ENCODE measurements at places on chromosomes 4 and X.

GRCh38 chrX:84907324-84907968, 96.2 kb upstream of the APOOL start:
- DNase-seq: peak; percentile 6

DNA sequence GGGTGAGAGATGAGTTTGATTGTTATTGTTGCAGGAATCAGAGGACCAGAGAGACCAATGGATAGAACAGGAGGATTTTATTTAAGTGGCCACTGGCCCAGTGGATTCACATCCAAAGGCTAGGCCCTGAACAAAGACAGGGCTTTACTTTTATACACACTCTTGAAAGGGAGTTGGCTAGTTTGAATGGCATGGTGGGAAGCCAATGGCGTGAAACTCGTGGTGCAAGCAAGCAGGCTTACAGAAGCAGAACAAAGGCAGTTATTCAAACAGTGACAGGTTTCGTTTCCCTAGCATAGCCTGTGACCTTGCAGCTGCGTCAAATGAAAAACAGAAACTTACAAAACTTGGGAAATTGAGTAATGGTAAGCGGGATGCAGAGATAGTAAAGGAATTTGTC, 110.2 kb upstream of the PRDX4 start:
- no peak for DNase-seq

- DNase-seq: no peak
These were observed 805.9 kb upstream of the GRID2 start for GRCh38 chr4:91497892-91498291.

DNA sequence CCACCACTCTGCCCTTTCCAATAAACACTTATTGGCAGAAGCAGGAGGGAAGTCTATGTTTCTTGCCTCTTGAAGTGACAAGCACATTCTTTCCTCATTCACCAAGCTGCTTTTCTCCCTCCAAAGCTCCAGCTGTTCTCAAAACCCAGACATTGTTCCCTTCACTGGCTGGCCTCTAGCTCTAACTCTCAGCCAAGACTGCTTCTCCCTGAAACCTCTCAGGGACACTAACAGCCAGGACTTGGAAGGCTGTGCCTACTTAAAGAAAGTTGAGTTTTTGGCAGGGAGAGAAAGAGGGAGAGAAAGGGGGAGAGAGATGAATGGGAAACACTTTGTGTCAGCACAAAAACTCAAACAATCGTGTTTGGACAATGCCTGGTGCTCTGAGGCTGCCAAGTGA, 99.5 kb downstream of the COX18 start:
- DNase-seq: peak; percentile 53

DNA sequence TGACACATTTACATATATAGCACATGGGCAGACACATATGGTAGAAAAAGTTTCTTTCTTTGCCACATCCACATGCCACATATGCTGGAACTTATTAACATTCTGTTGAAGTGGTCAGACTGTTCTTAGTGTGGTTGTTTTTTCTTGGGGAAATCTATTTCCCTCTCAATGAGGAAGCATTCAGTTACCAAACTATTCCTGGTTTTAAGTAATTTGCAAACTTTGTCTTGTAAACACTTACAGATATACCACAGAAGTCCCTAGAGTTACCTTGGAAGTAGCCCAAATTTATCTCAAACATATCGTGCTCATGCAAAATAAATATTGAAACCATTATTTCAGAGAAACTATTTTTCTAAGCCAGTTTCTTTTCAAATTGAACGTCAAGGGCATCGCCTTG, 625.5 kb upstream of the INTU start:
- peak; percentile 62 for DNase-seq

DNA sequence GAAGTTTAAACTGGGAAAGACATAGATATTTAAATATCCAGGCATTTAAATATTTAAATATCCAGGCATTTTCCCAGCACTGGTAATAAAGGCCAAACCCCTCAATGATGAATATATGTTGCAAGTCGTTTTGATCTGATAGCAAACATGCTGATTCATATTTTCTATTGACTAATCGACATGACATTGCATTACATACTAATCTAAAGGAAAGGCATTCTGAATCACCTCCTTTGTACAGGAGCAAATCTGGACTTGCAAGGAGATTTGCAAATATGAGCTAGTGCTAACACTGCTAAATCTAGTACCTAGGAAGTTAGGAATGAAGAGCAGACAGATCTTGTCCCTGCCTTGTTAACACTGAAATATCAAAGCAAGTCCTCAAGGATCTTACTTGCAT, 207.3 kb downstream of the SLC7A11 start:
- no peak for DNase-seq

DNA sequence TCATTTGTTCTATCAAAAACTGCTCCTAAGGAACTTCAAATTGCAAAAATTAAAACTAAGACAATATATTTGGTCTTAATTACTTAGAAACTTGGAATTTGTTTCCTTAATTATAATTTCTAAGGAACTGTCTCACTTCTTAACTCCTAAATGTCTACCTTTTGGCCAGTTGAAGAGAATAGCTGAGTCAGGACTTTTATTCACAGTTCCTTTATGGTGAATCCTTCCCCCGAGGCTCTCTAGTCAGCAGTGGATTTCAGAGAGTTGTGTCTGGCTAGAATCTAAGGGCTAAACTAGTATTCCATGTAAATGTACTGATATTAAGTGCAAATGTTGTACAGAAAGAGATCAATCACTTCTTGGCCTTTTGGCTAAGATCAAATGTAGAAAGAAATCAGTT, 69.3 kb downstream of the AMMECR1 start:
- no peak for DNase-seq

DNA sequence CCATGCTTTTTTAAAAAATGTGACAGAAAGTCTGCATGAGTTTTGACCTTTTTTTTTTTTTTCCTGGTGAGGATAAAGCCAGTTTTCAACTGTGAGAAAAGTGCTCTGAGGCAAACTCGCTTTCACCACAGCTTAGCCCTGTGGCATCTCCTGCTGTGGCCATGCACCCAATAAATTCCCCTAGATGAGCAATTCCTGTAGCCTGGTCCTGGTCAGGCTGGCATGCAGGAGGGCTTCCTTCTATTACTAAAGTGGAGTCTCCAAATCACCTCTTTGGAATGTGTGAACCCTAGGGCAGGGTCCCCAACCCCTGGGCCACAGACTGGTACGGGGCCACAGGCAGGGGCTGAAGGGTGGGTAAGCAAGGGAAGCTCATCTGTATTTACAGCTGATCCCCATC, 265.4 kb downstream of the RAPGEF2 start:
- no peak for DNase-seq

GRCh38 chrX:17682259-17682658, 55.0 kb upstream of the SCML1 start:
- no peak for DNase-seq

- no peak for DNase-seq
These were observed 261.0 kb downstream of the BMPR1B start for GRCh38 chr4:95018785-95019184.

DNA sequence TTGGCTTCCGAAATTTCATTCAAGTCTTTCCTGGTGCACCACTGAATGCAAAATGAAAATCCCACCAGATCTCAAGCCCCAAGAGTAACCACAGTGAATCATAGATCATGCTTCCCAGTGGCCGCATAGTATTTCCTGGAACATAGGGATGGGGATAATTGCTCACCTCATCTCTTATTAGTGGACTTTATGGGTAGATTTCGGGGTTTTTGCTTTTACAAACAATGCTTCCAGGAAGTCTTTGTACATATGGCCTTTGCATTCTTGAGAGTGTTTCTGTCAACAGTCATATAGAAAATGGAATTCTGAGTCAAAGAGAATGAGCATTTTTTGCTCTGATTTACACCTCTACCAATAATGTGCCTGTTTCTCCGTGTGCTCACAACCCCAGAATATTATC, 53.4 kb downstream of the PPEF2 start:
- peak; percentile 20 for DNase-seq

DNA sequence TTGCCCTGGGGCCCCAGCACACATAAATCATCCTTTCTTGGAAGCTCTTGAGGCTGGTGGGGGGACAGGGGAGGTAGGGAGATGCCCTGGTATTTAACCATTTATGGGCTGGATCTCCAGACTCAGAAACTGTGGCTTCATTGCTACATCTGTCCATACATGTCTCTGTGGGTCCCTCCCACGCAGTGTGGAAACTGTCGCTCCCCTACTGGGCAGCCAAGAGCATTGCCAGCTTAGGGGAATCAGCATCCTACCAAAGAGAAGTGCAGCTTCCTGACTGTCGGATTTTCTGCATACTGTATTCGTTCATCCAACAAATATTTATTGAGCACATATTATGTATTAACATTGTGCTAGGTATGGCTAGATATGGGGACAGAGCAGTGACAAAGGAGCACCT, 3.7 kb downstream of the GRIPAP1 start:
- no peak for DNase-seq

DNA sequence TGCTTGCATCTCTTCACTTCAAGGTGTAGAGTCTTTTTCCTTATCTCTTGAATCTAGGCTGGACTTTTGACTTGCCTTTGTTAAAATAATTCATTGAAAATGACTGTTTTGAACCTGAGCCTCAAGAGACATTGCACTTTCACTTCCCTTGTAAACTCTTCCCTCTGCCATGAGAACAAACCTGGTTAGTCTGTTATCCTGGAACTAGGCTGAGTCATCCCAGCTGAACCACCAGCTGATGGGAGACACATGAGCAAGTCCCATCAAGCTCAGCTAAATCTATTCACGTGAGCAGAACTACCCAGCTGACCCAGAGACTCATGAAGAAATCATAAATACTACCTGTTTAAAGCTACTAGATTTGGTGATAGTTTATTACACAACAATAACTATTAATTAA, 202.3 kb upstream of the CENPE start:
- DNase-seq: no peak

GRCh38 chrX:20802036-20802435, 535.3 kb upstream of the RPS6KA3 start:
- no peak for DNase-seq

DNA sequence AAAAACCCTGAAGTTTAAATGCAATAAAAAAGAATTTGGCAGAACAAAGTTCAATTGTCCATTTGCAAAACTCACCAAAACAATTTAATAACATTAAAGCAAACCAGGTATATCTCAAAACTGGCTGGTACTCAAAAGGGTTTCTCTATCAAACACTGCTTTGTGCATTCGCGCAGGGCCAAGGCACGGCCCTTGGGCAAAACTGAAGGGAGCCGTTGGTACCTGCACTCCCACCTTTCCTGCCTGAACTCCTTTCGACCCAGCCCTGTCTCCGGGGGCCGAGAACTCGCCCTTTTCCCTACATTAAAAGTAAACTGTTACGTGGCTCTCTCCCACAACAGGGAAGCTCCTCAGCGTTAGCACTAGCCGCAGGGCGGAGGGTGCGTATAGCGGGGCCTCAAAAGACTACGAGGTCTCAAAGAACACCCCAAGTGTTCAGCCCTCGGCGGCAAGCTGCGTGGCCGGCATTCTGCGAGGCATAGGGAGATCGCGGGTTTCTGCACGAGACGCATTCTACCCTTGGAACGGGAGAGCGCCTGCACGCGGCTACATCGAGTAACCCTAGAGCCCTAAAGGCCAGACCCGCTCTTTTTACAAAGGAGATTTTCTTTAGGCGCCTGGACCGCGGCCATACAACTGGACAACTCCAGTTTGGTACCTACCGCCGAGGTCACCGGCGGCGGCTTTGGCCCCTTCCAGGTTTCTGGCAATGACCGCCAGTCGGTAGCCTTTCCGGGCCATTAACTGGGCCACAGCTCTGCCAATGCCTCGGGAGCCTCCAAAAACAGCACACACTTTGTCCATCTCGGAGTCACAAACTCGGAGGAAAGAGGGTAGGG, 550 bp downstream of the CBR4 start:
- DNase-seq: peak; percentile 52

GRCh38 chr4:152482211-152482610, 53.7 kb downstream of the FBXW7 start:
- DNase-seq: no peak

DNA sequence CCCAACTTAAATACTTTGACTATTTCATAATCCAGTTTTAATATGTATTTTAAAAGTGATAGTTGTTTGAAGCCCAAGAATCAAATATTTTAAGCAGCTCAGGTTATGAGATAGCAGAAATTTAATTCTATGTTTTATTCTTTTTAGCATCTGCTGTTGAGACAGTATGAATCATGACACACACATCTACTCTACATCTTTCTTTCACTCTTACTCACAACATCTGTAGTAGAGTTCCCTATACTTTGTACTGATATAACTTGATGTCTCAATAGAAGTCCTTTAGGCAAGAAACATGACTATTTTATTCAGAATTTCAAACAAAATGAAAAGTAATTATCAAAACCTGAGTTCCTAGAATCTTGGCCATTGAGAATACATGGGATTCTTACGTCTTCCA, 187.9 kb upstream of the GNPDA2 start:
- no peak for DNase-seq

- DNase-seq: no peak
These were observed 20.6 kb downstream of the PHKA1 start for GRCh38 chrX:72693477-72693876.

- DNase-seq: no peak
These were observed 4.8 kb downstream of the PROM1 start for GRCh38 chr4:16079046-16079445.

DNA sequence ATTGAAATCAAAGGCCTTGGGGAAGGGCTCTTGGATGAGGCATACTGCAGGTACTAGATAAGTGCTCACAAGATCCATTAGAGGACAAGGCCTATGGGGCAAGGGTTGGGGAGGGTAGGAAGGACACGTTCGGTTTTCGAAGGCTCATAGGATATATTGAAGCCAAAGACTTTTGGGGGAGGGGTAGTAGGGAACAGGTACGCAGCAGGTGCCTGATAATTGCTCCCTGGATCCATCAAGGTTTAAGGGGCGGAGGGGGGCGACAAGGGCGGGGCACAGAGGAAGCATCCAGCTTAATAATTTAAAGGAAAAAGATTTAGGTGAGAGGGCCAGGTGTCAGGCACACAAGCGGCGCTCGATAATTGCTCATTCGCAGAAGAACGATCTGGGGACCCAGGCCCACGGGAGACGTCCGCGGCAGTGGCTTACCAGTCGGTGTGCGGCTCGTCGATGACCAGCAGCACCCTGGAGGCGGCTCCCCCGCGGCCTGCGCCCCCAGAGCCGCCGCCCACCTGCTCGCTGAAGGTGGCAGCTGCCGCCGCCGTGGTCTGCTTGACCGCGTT, 653 bp downstream of the SYN1 start:
- no peak for DNase-seq

GRCh38 chr4:53355930-53356521, 9.8 kb downstream of the SCFD2 start:
- no peak for DNase-seq
